Keratinocyte (primary cell): ENCODE measurements at places on chromosomes 12 and 14. TPM values are rescaled to one million over a fixed set of nuclear protein-coding genes. Genes with fewer than 3 reads are reported as not detected.

ZBTB42 gene
- 0.50 to 0.73 TPM (median 0.73 TPM) in 3 replicates for polyA plus RNA-seq

SOAT2 gene
- 0.08 TPM in 1 of 3 replicates, not detected in the others for polyA plus RNA-seq

ST8SIA1 gene
- polyA plus RNA-seq, result 0.46 to 0.75 TPM (median 0.50 TPM) in 3 replicates

TGM1 gene
- 13.5 to 77.5 TPM (median 16.1 TPM) in 3 replicates for polyA plus RNA-seq

GLTP gene
- 54.6 to 73.7 TPM (median 66.9 TPM) in 3 replicates for polyA plus RNA-seq

ASCL1 gene
- 0.03 TPM in 1 of 3 replicates, not detected in the others for polyA plus RNA-seq

SPX gene
- 0.07 to 0.12 TPM (median 0.12 TPM) in 3 replicates for polyA plus RNA-seq

ANKRD13A gene
- 72.5 to 74.7 TPM (median 73.1 TPM) in 3 replicates for polyA plus RNA-seq

TAS2R7 gene
- not detected in 3 replicates for polyA plus RNA-seq

PELI2 gene
- 0.01 TPM in 2 of 3 replicates, not detected in the other for polyA plus RNA-seq

GZMB gene
- 0.08 TPM in 1 of 3 replicates, not detected in the others for polyA plus RNA-seq

TMEM119 gene
- not detected in 3 replicates for polyA plus RNA-seq

BCDIN3D gene
- 2.9 to 3.7 TPM (median 3.4 TPM) in 3 replicates for polyA plus RNA-seq

GALC gene
- 4.6 to 7.9 TPM (median 6.2 TPM) in 3 replicates for polyA plus RNA-seq

SLC10A1 gene
- polyA plus RNA-seq, result not detected in 3 replicates

BBOF1 gene
- polyA plus RNA-seq, result 1.9 to 3.0 TPM (median 2.7 TPM) in 3 replicates

TPH2 gene
- polyA plus RNA-seq, result not detected in 3 replicates

TMEM132D gene
- not detected in 3 replicates for polyA plus RNA-seq

CCDC177 gene
- polyA plus RNA-seq, result not detected in 3 replicates

SLC39A5 gene
- 0.09 TPM in 1 of 3 replicates, not detected in the others for polyA plus RNA-seq

SYCP3 gene
- polyA plus RNA-seq, result 0.09 to 0.16 TPM (median 0.13 TPM) in 3 replicates

FLVCR2 gene
- 0.22 to 0.45 TPM (median 0.40 TPM) in 3 replicates for polyA plus RNA-seq

OTX2 gene
- not detected in 3 replicates for polyA plus RNA-seq

LRP1-AS gene
- not detected in 3 replicates for polyA plus RNA-seq

MSI1 gene
- polyA plus RNA-seq, result not detected in 3 replicates

MYL2 gene
- 0.08 to 0.41 TPM in 2 of 3 replicates, not detected in the other for polyA plus RNA-seq

RHEBL1 gene
- polyA plus RNA-seq, result 0.31 to 0.63 TPM (median 0.51 TPM) in 3 replicates

DLK1 gene
- polyA plus RNA-seq, result not detected in 3 replicates

TAS2R9 gene
- polyA plus RNA-seq, result not detected in 3 replicates

TRPV4 gene
- polyA plus RNA-seq, result 0.46 to 0.76 TPM (median 0.70 TPM) in 3 replicates

ANO2 gene
- polyA plus RNA-seq, result 0.14 to 0.44 TPM (median 0.28 TPM) in 3 replicates

DBX2 gene
- not detected in 3 replicates for polyA plus RNA-seq

PPP1R1A gene
- polyA plus RNA-seq, result not detected in 3 replicates

SPSB2 gene
- polyA plus RNA-seq, result 4.9 to 8.7 TPM (median 5.1 TPM) in 3 replicates

GALNT8 gene
- polyA plus RNA-seq, result 0.10 to 0.14 TPM in 2 of 3 replicates, not detected in the other

SLC6A12 gene
- 0.32 TPM in 1 of 3 replicates, not detected in the others for polyA plus RNA-seq

BIN2 gene
- 0.04 TPM in 1 of 3 replicates, not detected in the others for polyA plus RNA-seq

HEATR5A gene
- 12.7 to 16.7 TPM (median 15.1 TPM) in 3 replicates for polyA plus RNA-seq

ENDOU gene
- 0.28 to 0.35 TPM (median 0.33 TPM) in 3 replicates for polyA plus RNA-seq

ACSS3 gene
- 0.08 to 0.30 TPM (median 0.17 TPM) in 3 replicates for polyA plus RNA-seq

FAR2 gene
- 6.2 to 9.2 TPM (median 6.3 TPM) in 3 replicates for polyA plus RNA-seq

PDE6H gene
- not detected in 3 replicates for polyA plus RNA-seq

HEBP1 gene
- 21.5 to 36.9 TPM (median 24.8 TPM) in 3 replicates for polyA plus RNA-seq

RD3L gene
- polyA plus RNA-seq, result not detected in 3 replicates

SPPL3 gene
- polyA plus RNA-seq, result 28.3 to 36.9 TPM (median 30.5 TPM) in 3 replicates

CYP27B1 gene
- 19.0 to 40.5 TPM (median 33.6 TPM) in 3 replicates for polyA plus RNA-seq

CMA1 gene
- not detected in 3 replicates for polyA plus RNA-seq

CCDC175 gene
- polyA plus RNA-seq, result not detected in 3 replicates

ERP27 gene
- 0.06 to 0.18 TPM (median 0.17 TPM) in 3 replicates for polyA plus RNA-seq

GNB3 gene
- 0.41 to 0.94 TPM (median 0.80 TPM) in 3 replicates for polyA plus RNA-seq

HNRNPC gene
- 624 to 871 TPM (median 786 TPM) in 3 replicates for polyA plus RNA-seq

CALM1 gene
- 309 to 682 TPM (median 575 TPM) in 3 replicates for polyA plus RNA-seq

CHGA gene
- 0.04 to 0.08 TPM in 2 of 3 replicates, not detected in the other for polyA plus RNA-seq
